ENCODE measurements at places on chromosomes 12 and 14.

DNA sequence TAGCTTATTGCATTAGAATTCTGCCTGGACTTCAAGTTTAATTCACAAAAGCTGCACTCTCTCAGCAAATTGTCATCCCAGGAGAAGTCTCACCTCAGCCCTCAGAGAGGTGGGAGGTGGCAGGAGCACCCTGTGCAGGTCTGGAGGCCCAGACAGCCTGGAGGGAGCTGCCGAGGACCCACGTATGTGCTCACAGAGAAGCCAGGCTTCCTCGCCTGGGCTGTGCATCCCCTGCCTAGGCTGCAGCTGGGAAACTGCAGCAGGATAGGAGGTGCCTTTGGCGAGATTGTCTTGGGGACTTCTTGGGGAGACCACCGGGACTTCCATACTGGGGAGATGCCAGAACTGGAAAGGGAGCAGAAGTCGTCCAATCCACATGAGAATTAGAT lies 8.8 kb downstream of the CPNE6 start:
- DNase-seq, result no peak

DNA sequence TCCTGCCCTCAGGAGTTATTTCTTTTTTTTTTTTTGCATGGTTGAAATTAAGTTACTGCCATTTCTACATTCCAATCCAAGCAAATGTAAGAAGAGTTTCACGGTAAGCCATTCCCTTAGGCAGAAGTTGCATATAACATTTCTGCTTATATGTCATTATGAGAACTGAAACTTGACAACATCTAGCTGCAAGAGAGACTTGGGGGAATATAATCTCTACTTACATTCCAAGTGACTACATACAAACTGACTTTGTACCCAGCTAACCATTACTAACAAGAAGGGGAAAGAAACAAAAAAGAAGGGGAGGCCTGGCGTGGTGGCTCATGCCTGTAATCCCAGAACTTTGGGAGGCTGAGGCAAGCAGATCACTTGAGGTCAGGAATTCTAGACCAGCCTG lies 7.3 kb upstream of the RESF1 start:
- DNase-seq, result no peak

GRCh38 chr14:76386944-76387782 lies 11.2 kb downstream of the ESRRB start:
- DNase-seq, result no peak

DNA sequence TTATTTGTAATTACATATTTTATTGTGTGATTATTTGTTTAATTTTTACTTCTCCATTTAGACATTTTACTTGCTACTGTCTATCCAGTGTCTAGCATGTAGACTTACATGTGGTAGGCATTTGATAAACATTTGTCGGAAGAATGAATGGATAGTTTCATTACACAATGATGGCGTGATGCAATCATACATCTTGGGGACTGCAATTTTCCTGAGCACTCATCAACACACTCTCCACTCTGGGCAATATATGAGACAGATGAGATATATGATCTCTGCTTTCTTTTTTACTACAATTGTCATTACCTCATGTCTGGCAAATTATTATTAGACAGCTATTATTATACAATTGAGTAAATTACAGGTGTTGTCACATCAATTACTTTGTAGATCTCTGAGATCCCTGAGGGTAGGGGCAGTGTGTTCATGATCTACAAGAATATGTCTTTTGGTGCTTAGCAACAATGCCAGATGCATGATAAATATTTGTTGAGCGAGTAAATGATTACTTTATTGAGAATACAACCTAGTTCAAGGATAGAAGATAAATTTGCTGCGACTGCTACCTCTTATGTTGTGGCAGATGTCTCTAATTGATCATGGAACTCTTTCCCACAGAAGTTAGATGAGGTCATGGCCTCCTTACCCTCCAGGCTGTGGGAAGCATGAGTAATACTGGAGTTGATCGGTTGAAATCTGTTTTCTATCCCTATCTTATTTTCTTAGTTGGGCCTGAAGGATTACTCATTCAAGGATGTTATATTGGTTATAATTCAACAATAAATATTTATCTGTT lies 416.0 kb downstream of the LRIG3 start:
- DNase-seq, result no peak

DNA sequence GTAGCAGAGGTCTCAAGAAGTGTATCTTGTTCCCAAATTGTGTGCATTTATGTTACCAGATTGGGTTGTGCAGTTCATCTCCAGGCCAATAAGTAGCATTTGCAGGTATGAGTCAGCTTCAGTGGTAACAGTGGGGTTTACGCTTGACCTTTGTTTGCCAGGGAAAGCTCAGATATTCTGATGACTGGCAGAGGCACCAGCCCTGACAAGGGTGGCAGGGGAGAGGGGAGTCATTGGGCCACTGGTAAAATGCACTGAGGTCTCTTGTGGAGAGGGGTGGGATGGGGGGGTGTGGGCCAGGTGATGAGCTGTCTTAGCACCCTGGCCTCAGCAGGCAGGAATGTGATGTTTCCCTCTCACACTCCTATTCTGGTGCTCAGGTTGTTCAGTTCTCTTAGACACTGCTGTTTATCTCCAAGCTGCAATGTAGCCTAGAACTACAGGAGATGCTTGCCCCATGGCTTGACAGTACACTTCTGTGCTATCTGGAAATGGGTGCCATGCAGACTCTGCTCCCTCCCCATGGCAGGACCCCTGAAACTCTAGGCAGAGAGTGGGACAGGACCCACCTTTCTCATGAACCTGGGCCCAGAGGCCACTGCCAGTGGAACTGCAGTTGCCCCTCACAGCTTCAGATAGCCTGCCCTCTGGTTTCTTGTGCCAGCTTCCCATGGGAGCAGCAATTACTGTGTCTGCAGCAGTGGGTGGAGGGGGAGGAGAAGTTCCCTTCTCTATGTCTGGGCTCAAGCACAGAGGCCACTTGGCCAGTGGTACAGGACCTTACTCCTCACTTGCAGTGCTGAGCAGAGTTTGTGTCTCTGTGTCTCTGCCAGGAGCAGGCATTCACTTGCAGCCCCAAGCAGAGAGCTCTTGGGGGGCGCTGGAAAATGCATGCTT lies 31.9 kb downstream of the USP15 start:
- no peak for DNase-seq

- no peak for DNase-seq
These were observed 207.5 kb downstream of the ETV6 start for GRCh38 chr12:11856971-11857370.

- no peak for DNase-seq
These were observed 12.5 kb upstream of the CRADD start for GRCh38 chr12:93664573-93665138.

- DNase-seq, result no peak
These were observed 4.6 kb downstream of the MYF5 start for GRCh38 chr12:80721326-80721725.

DNA sequence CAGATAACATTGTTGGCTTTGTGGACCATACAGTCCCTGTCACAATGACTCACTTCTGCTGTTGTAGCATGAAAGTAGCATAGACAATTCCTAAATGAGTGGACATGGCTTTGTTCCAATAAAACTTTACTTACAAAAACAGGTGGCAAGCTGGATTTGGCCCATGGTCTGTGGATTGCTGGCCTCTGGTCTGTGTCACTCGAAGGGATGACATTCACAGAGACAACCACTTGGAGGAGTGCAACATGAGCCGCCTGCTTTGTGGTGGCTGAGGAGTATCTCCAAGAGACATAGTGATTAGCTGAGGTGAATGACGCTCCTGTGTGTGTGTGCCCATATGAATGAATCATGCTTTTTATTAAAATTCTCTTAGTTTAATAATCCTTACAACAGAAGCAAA lies 81.3 kb upstream of the NRXN3 start:
- no peak for DNase-seq

DNA sequence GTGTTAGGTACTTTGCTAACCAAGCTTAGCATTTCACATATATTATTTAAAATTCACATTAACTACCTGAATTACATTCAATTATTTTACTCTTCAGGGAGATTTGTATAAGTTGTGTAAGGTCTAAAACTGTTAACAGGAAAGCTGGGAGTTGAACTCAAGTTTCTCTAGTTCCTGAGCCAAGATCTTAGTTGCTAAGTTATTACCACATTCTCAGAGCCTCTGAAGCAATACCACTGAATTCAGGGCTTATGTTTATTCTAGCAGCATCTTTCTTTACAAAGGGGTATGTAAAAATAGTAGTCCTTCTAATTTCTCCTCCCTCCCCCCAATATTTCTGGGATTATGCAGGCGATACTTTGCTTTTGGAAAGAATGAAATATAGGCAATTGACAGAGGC lies 786.8 kb downstream of the DIO2 start:
- DNase-seq, result no peak

DNA sequence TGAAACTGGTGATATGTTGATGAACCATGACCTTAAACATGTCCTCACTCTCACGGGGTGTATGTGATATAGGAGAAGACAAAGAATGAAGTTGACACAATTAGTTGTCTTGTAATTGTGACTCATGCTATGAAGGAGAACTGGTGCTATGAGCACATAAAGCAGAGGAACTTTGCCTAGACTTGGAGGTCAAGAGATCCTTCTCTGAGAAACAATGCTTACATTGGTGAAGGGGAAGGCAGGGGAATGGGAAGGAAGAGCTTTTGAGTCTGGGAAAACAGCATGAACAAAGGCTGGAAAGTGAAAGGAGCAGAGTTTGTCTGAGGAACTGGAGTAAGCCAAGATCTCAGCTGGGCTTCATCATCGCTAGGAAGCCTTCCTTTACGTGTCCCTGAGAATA lies 83.2 kb downstream of the MYRFL start:
- DNase-seq, result no peak

GRCh38 chr14:104726600-104727451 lies 2.8 kb downstream of the ADSS1 start:
- no peak for DNase-seq

- DNase-seq, result no peak
These were observed 64.8 kb upstream of the TMEM260 start for GRCh38 chr14:56514663-56515371.

DNA sequence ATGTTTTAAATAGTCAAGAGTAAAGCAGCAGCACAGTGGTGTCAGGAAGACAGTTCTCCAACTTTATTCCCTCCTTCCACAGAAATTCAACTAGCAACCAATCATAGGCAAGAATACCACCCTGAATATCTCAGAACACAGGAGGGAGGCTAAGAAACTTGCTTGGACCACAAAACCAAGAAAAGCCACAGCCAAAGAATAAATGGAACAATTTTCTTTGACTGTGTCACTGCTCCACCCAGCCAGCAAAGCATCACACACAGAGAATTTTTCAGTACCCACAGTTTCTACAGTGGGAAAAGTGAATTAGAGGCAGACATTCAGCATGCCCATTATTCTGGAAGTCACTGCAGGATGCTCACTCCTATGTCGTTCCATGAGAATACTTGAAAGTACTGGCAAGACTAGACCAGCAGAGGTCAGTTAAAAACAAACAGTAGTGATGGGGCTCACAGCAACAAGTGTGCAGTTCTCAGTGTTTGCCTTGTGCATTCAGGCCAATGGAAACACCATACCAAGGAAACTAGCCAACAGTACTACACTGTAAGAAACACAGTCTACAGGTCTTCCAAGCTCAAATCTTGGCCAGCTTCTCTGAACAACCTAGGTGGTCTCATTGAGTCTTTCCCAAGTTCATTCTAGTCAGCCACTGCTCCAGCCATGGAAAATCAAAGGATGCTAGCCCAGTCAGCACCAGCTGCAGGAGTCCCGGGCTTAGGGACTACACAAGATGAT lies 56.8 kb upstream of the FOXG1 start:
- no peak for DNase-seq

DNA sequence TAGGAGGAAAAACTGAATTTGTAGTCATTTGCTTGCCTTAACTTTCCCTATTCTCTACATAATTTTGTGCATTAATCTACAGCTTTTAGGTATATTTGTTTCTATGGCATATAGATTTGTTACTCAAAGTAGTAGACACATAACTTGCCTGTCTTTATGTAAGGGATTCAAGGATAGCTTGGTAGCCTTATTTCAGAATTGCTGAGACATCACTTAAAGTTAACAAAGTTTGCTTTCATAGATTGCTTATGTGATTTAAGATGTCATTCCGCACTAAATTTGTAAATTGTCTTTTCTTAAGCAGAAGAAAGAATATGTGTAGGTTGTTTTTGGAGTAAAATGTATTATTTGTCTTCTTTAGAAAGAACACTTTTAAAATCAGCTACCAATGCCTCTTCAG lies 477.7 kb upstream of the NOVA1 start:
- no peak for DNase-seq

GRCh38 chr12:53383258-53383657 lies 3.3 kb downstream of the SP1 start:
- DNase-seq, result no peak

DNA sequence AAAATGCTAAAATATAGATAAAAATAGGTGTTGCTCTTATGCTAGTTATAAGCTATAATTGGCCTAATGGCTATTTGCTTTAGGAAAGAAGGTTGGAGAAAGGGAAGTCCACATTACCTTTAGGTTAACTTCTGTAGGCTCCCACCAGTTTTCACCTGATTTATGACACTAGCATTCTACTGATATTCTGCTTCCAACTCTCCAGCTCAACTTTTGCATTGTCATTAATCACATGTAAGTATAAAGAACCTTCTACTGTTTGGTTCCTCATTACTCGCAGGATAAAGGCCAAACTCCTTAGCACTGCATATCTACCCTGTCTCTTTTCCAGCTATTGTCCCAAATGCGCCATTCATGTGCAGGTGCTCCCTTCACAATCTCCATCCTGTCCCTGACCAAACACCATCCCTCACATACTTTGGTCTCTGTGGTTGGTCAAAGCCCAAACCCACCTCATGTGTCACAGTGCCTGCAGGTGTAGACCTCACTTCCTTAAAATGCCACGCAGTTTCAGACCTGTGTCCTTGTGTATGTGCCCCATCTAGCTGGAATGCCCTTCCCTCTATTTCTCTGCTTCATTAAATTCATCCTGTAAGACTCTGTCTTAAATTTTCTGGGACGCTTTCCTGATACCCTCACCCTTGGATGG lies 3.3 kb downstream of the DDHD1 start:
- no peak for DNase-seq

GRCh38 chr12:120394483-120395367 lies 25.8 kb upstream of the MSI1 start:
- DNase-seq, result no peak

DNA sequence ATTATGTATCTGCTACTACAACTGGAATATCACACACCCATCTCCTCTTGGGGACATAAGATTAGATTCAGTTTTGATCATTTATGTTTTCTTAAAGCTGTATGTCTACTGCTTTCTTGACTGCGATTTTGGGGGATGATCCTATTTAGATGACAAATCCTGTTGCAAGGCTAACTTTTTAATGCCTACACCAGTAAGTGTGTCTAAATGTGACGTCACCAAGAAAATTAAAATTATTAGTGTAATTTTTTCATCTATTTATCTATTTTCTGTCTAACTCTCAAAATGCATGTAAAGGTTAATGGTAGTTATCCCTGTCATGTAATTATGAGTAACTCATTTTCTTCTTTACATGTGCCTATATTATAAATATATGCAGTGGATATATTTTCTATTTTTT lies 170.9 kb upstream of the PPFIA2 start:
- no peak for DNase-seq

DNA sequence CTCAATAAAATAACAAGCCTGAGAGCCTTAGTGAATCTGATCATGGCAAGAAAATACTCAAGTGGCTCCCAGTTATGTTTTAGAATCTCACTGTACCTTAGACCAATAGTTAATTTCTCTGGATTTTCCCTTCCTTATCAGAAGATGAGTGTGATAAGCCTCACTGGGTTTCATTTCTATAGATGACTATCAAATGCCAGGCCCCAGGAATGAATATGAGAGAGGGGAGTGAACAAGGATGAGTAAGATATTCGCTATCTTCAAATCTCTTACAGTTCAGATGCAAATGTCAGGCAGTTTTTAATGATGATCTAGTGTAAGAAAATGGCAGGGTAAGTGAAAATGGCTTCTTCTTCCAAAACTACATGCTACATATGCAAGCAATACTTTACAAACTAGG lies 26.1 kb upstream of the OR10P1 start:
- DNase-seq, result no peak

GRCh38 chr12:3300833-3301401 lies 190.1 kb upstream of the PRMT8 start:
- DNase-seq, result no peak

Measured in coronary artery (tissue), 2 donors.